ENCODE measurements at places on chromosomes 7 and 10.

DNA sequence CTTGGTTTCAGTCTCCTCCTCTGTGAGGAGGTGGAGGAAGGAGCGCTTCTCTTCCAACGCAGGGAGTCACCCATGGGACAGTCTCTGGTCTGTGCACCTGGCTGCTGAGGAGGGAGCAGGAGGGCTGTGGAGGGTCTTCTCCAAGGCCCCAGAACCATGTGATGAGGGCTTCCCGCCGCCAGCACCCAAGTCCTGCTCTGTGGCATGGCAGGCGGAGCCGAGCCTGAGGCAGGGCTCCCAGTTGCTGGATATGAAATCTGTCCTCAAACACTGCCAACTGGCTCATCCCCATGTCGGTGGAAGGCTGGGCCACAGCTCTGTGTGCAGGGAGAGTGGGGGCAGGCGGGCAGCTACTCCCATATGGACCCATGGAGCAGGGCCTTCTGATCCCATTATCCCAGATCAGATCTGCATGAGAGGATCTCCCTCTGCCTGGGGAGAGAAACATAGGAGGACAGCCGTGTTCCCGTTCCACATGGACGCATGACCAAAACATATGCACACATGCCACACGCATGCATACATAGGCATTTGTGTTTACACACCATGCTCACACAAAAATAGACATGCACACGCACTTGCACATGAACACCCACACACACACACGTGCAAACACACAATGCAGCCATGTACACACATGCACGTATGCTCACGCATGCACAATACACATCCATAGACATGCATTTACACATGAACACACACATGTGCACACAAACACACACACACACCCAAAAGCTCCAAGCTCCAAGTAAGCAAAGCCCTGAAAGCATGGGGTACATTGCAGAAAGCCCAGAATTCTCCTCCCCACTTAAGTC lies 38.8 kb upstream of the EN2 start:
- DNase-seq: no peak

DNA sequence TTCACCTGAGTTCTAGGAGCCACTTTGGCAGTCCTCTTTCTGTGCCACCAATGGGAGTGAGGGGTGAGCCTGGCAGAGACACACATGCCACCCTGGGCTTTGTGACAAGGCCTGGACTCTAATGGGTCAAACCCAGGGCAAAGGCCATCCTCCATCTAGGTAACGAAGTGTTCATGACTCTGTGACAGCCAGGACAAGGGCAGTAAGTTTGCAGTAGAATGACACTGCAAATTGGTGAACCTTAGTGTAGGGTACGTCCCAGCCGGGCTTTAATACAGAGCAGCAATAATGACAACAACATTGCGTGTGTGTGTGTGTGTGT lies 43.3 kb downstream of the PAPSS2 start:
- DNase-seq: no peak

GRCh38 chr10:48406204-48406603 lies 99.7 kb downstream of the MAPK8 start:
- no peak for DNase-seq

- DNase-seq: peak; percentile 21
These were observed 130.4 kb upstream of the GHITM start for GRCh38 chr10:84008878-84009277.

DNA sequence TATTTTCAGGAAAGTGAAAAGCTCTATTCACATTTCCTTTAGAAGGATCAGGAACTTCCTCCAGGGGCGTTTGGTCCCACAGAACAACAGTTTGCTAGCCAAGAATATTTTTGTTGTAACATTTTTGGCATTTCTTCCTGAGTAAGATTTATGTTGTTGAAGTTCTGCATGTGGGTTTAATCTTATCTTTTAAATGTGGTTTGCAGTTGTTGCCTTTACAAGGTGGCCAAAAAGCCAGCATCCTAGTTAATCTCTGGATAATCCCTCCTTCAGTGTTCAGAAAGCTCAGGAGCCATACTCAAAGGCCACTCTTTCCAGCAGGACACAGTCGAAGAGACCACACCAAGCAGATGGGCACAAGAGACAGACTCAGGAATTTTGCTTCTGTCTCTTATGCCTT lies 30.0 kb downstream of the SLC26A4 start:
- peak; percentile 56 for DNase-seq

Data from NCI-H524 (cell line).